Activated CD8-positive, alpha-beta memory T cell treated with anti-CD3 and anti-CD28 coated beads, Interleukin-2, amount 50 U/mL, for 48 hours (primary cell): ENCODE measurements at places on chromosomes 2 and 18.

DNA sequence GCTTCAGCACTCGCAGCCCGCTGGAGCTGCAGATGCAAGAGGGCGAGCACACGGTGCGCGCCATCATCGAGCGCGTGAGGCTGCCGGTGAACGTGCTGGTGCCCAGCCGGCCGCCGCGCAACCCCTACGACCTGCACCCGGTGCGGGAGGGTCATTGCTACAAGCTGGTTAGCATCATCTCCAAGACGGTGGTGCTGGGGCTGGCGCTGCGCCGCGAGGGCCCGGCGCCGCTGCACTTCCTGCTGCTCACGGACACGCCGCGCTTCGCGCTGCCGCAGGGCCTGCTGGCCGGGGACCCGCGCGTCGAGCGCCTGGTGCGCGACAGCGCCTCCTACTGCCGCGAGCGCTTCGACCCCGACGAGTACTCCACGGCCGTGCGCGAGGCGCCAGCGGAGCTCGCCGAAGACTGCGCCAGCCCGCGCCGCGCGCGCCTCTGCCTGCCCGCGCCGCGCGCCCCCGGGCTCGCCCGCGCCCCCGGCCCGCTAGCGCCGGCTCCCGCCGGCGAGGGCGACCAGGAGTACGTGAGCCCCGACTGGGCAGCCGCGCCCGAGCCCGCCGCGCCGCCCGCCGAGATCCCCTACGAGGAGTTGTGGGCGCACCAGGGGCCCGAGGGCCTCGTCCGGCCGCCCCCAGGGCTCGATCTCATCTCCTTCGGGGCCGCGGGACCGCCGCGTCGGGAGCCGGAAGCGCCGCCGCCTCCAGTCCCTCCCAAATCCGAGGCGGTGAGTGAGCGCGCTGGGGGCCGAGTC lies 11.8 kb downstream of the GAREM2 start:
- peak; percentile 90 for DNase-seq

- no peak for DNase-seq
Observed at GRCh38 chr2:109507217-109507616, 106.5 kb downstream of the SEPTIN10 start.

DNA sequence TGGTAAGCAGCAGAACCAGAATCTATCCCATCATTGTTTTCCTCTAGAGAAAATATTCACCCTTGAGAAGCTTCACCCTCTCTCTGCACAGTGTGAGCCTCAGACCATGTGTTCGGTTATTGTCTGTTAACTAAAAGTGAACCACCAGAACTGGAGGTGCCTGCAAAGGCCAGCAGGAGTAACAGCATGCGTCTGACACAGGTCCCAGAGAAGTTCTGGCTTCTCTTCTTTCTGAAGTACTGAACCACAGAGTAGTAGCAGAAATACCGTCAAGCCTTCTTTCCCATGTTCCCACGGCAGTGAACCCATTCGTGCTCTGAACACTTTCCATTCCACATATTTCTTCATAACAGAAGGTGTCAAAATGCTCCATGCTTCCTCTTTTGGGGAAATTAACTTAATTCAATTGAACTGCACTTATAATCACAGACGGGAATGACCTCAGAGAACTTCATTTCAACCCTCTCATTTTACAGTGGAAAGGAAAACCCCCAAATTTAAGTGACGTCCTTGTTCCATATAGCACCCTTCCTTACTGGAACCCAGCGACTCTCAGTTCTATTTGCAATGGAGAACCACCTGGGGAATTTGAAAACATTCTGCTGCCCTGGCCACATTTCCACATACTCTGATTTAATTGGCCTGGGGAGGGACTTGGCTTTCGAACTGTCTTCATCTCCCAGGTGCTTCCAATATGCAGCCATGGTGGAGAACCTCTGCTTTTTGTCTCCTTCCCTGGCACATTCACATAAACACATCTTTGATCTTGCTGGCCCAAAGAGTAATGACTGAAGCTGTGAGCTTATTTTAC lies 519.1 kb downstream of the RNF144A start:
- DNase-seq: no peak

DNA sequence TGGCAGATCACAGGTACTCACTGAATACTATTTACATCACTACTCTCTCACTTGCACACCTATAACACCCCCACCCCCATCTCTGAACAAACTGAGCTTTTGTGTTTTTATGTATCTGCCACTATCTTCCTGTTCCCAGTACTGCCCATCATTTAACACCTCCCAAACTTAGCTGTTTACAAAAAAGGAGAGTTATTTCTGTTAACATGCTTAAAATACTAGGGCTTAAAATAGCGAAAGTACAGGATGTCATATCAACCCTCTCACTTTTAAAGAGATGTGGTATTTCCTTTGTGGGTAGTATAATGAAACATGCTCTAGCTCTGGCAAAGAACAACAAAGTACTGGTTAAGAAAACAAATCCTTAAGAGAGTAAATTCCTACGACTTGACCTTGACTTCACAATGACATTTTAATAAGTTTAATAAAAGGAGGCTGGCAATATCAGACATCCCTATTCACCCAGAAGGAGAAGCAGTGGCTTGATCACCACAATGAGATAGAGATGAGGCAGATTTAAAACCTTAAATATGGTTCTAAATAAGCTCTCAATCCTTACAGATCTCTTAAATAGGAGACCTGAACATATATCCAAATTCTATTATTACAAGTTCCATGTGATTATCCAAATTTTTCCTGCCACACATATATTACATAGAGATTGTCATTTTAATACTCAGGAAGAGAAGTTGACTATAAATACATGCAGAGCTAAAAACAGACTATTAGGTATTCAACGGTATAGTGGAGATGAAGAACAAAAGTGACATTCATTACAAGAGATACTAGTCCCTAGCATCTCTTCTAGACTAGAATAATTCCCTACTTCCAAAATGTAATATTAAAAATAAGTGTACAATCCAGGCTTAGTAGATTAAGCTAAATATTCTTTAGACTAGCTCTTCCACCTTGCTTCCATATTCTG lies 36.9 kb downstream of the TRAK2 start:
- DNase-seq: no peak

DNA sequence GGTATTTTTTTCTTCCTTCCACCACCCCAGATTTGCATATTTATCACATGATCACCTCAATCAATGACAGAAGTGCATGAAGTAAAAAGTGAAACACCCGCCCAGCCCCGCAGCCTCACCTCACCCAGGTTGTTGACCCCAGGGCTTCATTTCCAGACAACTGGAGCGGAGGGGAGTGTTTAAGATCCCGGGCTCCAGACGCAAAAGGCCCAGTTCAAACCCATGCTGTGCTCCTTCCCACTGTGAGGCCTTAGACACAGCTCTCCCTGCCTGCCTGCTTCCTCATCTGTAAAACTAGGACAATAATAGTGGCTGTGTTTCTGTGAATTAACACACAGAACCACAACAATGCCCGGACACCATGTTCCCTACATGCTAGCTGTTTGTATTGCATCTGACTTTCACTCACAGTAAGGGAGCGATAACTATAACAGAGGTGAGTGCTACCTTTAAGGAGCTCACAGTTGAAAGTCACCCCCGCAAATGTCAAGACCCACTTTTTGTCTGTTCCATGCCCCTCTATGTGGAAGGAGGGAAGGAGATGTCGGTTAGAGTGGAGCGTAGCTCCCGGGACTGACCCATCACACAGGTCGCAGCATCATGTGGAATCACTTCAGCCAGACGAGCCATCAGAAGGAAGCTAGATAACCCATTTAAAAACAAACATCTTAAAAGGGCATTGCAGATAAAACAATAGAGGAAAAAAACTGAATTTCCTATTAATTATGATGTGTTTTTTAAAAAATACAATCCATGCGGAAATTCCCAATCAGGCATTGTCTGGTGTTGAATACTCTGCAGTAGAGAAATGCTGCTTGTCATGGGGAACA lies 77.5 kb upstream of the DAPL1 start:
- DNase-seq: no peak

DNA sequence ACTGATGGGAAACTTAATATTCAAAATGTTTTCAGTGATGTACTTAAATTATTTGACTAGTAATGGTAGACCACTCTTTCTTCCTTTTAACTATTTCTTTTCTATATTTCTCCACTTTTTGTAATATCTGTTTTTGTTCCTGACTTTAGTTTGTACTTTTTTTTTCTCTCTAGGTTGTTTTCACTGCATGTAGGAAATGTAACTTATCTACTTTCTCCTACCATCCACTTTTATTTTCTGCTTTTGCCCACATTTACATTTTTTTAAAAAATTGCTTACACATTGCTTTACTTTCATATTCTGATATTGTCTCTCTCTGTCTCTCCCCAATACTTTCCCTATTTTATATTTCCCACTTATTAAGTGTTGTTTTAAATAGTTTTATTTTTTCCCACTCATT lies 47.0 kb downstream of the ZNF407 start:
- no peak for DNase-seq

DNA sequence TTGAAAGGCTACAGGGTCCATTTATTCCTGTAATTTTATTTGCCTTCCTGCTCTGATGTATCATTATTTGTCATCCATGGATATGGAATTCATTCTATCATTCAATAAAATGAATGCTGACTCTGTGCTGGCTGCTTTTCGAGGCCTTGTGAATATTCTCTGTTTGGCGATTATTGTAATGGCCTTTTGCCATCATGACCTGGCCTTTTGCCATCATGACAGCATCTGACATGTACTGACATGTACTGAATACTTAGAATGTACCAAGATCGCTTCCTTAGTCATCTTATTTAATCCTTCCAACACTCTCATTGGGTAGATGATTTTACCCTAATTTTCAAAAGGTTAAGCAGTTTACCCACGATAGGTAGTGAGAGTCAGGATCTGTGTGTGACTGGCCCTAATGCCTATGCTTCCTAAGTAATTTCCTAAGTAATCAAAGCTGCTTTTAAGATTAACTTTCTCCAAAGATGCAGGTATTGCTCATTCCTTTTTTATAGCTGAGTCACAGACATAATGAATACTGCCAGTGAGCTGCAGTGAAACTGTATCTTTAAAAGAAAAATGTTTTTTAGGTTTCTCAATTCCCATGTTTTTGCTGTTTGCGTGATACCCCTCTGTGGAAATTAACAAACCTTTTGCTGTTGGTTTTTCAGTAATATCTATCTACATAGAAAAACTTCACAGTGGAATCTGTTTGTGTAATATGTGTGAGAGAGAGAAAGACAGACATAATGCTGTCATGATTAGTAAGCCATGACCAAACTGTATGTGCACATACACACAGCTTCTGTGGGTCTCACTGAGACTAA lies 127.8 kb downstream of the CERS6 start:
- no peak for DNase-seq

DNA sequence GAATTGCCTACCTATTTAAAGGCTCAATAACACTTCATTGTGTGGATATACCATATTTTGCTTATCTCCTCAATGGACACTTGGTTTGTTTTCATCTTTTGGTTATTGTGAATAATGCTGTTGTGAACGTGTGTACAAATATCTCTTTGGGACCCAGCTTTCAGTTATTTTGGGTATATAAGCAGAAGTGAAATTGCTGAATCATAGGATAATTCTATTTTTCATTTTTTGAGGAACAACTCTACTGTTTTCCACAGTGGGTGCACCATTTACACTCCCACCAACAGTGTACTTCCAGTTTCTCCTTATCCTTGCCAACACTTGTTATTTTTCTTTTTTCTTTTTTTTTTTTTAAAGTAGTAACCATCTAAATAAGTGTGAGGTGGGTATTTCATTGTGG lies 29.0 kb downstream of the PTPN4 start:
- DNase-seq: no peak

- DNase-seq: no peak
Observed at GRCh38 chr2:32958821-32959220, 12.1 kb downstream of the LTBP1 start.

GRCh38 chr2:224951723-224952481 lies 90.4 kb downstream of the DOCK10 start:
- no peak for DNase-seq

GRCh38 chr18:46335534-46336101 lies 231.4 kb downstream of the HAUS1 start:
- no peak for DNase-seq

GRCh38 chr2:101638817-101639605 lies 58.5 kb upstream of the MAP4K4 start:
- no peak for DNase-seq

DNA sequence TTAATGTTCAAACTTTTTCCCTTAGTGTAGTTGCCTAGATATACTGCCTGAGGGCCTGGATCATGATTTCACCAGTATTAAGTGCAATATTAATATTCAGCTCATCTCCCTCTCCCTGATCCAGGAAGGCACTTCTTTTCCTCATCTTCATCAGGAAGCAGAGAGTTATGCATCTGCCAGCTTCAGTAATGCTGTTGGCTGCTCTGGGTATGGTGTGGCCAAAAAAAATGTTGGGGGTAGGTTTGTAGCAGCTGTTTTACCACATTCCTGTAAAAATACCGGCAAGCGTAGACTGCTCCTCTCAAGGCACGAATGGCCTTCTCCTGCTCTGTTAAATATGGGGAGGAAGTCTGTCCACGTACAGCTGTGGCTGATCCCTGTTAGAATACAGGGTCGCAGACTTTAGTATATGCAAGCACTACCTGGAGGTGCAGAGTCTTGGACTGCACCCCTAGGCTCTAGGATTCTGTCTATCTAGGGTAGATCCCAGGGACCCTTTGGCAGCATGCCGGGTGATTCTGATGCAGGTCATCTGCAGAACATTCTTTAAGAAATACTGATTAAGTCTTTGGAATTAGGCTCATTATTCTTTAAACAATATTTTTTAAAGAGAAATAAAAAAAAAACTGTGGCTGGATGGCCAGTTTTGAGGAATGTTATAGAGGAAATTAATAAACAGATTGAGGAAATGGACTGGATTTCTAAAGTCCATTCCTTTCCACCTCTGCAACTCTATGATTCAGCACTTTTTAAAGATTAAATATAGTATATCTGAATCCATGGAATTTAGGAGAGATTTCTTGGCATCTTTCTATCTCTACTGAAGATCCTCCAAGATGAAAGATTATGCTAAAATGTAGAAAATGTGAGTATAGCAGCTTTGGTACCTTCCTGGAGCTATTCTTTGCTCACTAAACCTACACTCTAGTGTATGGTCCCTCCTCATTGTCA lies 21.0 kb upstream of the GLS start:
- DNase-seq: no peak

GRCh38 chr2:145339646-145340045 lies 819.7 kb upstream of the ZEB2 start:
- no peak for DNase-seq

GRCh38 chr2:11580697-11581096 lies 46.9 kb downstream of the GREB1 start:
- DNase-seq: no peak

GRCh38 chr2:36356990-36357846 lies 1.6 kb downstream of the CRIM1 start:
- DNase-seq: peak; percentile 65

- no peak for DNase-seq
Observed at GRCh38 chr2:85250045-85250444, 77.7 kb downstream of the TGOLN2 start.

DNA sequence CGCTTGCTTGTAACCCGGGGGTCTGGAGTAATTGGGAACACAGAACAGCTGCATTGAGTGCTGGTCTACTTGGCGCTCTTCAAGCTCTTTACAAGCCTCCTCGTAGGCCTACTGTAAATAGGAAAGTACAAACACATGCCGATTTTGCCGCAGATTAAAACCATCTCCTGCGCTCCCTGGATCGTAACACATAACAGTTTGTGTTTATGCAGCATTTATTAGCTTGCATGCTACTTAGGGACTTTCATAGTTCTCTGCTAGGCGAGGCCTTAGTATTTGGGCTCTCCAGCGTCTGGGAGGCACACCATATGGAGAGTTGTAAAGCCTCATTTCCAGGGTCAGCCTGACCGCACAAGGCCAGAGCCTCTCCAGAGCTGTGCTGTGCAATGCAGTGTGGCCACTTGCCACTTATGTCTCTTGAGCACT lies 84.0 kb upstream of the HAAO start:
- peak; percentile 25 for DNase-seq

- no peak for DNase-seq
Observed at GRCh38 chr2:204074456-204074855, 137.9 kb downstream of the ICOS start.

GRCh38 chr2:72454189-72454588 lies 306.5 kb upstream of the CYP26B1 start:
- no peak for DNase-seq
